Renal cortical epithelial cell (primary cell): ENCODE measurements at places on chromosomes 16 and 17.

DNA sequence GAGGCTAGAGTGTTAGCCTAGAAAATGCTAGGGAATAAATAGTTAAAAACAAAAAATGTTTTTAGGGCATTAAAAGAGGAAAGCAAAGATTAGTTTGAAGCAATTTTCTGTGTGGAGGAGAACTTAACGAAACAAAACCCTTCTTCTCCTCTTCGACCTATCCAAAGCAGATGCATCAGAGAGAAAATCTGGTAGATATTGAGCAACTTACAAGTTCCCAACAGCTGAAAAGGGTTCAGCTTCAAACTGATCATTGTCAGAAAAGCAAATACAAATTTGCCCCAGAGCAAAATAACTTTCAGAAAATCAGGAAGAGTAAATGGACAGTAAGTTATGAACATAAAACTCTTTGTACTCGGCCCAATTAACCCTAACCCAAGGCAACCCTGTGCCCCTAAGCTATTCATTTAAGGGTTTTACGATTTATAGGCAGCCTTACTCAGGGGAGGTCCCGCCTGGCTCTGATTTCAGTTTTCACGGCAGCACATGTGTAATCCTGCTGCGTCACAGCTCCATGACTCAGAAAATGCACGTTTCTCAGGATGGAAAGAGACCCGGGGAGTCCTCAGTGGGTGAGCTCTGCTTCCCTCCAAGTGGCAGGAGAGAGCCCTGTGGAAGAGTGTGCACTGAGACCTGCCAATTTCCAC is 405.7 kb upstream of the SALL1 start:
- DNase-seq: peak; percentile 88

- no peak for DNase-seq
Measured at GRCh38 chr17:61379457-61380216, 20.0 kb upstream of the TBX2 start.

DNA sequence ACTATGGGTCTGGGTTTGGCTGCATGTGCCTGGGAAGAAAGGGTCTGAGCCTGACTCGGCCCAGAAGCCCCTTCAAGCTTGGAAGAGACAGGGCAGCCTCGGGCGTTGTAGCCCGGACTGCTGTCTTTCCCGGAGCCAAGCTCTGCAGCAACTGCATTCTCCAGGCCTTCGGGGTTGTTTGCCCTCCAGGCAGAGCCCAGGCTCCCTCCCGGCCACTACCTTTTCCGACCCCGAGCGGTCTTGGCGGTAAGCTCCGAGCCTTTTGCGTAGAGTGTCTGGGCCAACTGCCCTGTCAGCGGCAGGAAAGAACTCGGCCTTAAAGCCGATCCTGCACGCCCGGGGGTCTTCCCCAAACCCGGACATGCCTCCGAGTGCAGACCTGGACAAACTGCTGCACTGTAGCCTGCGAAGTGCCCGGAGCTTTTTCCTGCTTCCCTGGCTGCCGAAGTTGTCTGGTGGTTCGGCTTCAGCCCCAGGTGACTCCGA is 1.3 kb downstream of the LHX1 start:
- DNase-seq: no peak

DNA sequence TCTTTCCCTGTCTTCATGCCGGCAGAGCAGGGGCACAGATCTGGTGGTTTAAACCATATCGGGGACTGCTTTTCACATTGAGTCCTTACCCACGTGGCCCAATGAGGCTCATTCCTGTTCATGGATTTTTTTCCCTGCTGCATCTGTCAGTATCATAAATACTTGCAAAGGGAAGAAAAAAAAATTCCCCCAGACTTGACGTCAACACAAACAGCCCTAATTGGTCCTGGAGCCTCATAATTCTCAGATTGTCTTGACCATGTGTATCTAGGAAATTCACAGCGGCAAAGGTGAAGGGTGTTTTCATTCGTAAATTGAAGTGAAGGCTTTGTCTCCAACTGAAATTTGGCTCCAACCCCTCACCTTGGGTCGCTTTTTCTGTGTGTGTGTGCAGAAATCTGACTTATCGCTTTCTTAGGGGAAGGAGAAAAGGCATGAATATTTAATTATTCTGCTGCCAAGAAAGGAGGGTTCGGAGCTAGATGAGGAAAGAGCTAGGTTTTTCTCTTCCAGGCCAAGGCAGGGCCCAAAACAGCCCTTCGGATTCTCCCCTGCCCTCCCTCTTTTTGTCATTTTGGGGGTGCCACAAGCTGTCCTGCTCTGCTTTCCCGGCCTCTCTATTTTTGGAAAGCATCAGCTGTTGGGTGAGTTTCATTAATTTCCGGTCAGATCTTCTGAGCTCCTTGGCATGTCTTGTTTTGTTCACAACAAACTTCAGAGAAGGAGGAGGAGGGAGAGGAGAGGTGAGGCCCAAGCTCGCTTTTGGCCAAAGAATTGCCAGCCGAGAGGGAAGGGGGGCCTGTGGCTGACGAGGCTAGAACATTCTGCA is 17.8 kb upstream of the CIBAR2 start:
- DNase-seq: no peak

- no peak for DNase-seq
Measured at GRCh38 chr16:5015351-5015750, 18.4 kb downstream of the NAGPA start.

- DNase-seq: no peak
Measured at GRCh38 chr16:11056090-11056992, 112.0 kb downstream of the CLEC16A start.
